IPS DF 6.9 (cell line): ENCODE measurements at places on chromosomes 12 and 14.

- DNase-seq: no peak
Observed at GRCh38 chr12:28222081-28222700, 31.9 kb downstream of the CCDC91 start.

DNA sequence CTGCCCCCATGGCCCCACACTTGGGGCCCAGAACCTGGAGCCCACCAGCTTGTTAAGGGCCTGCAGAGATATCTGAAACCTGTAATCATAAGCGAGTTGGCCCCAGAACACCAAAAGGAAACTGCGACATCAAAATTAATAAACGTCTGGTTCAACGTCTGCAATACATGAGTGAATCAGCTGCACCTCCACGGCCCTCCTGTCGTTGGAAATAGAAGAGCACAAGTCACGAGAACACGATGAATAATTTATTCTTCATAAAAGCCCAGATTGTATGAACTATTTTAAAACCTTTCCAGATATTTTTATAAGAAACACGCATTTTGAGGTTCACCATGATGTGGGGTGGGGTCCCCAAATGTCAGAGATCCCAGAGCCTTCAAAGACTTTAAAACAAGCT lies 9.7 kb upstream of the CMKLR1 start:
- DNase-seq: no peak

DNA sequence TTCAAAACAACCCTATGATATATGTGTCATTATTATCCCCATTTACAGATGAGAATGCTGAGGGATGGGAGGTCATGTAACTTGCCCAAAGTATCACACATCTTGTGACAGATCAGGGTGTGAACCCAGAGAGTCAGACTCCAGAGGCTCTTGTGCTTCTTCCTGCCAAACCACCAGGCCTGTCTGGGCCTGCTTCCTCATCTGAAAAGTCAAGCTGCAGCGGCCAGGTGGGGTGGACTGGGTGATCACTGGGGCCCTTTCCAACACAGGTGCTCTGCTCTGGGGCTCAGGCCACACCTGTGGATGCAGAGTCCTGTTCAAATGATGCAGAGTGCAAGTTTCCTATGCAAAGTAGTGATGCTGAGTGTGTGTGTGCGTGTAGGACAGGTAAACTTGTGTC lies 26.7 kb downstream of the TSPAN11 start:
- DNase-seq: no peak

- no peak for DNase-seq
Observed at GRCh38 chr12:22064968-22065367, 18.9 kb downstream of the CMAS start.

GRCh38 chr12:113858841-113859386 lies 107.2 kb downstream of the RBM19 start:
- no peak for DNase-seq

- DNase-seq: no peak
Observed at GRCh38 chr12:71195338-71195896, 37.6 kb upstream of the TSPAN8 start.

- DNase-seq: no peak
Observed at GRCh38 chr12:116707751-116708150, 30.1 kb downstream of the SPRING1 start.

DNA sequence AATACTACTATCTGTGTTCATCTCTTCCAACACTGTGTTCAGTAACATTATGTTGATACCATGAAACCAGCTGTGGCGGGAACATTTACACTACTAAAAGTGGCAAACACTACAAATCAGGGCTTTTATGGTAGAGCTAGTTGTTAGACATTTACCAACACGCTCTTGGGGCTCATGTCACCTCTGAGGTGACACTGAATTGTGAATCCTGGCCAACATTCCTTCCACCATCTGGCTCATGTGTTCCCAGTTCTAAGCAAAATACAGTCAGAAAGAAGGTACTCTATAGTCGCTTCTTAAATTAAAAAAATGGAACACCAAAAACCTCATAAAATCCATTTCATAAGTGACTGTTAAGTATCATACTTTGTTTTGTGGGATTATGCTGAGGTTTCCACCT lies 436.6 kb downstream of the FUT8 start:
- DNase-seq: no peak

- DNase-seq: no peak
Observed at GRCh38 chr14:85296456-85297210, 233.3 kb upstream of the FLRT2 start.

- no peak for DNase-seq
Observed at GRCh38 chr12:93214523-93215289, 163.0 kb upstream of the NUDT4 start.

GRCh38 chr14:84657911-84658310 lies 872.0 kb upstream of the FLRT2 start:
- DNase-seq: no peak

DNA sequence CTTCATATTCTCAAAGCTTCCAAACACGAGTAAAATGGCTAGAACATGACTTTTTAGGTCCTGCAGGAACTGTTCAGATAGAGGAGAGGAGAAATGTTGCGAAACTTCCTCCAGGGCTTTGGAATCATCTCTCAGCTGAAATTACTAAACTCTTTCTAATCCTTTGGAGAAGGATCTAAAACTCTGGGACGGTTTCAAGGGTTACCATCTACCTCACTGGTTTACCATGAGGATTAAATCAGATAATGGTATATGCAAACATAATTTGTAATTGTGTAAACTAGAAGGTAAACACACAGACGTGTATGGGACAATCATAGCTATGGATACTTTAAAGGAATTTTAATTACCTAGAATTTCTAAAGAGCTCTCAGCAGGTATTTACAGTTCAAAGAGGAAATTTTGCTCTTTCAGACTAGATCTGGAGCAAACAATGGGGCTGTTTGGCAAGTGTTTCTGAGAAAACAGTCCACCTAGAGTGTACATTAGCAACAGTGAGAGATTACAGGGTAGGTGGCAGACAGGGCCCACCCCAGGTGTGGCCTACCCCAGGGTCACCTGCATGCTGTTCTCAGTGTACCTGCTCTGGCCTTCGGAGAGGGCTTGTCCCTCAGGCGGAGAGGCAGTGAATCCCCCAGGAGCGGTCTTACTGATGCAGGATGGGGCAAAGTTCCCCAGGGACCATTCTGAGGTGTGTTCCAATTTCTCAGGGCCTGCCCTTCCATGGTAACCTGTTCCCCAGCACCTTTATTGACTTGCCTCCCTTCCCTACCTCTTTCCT lies 124.7 kb upstream of the MAX start:
- DNase-seq: no peak

DNA sequence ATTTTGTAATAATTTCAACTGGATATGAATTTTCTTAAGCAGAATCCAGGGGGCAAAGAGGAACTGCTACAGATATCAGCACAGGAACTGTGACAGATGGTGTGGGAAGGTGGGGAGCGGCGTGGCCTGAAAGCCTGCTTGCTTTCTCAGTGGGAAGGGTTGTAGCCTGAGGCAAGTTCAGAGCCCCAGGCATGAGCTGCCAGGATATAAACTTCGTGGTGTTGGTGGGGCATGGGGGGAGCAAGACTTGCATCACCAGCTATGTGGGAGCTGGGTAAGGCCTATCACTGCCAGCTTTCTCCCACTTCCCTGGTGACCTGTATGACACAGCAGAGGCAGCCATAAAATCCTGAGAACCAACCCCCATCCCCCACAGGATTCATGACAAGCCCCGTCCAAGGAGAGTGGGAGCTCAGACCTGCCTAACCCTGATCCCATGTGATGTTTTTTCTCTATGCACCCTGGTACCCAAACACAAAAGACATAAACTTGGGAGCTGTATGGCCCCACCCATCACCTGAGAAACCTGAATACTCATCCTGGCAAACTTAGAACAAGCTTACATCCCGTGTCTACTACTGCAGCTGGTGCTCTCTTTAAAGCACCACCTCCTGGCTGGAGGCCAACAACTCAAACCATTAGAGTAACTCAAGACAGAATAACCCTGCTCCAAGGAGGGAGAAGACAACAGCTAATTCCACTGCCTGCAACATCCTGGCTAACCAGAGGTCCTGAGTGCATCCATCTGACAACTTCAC lies 16.5 kb downstream of the CLEC1A start:
- DNase-seq: no peak

GRCh38 chr12:51863933-51864832 lies 15.7 kb upstream of the FIGNL2 start:
- DNase-seq: no peak

GRCh38 chr14:74599321-74599761 lies 12.7 kb downstream of the LTBP2 start:
- no peak for DNase-seq

DNA sequence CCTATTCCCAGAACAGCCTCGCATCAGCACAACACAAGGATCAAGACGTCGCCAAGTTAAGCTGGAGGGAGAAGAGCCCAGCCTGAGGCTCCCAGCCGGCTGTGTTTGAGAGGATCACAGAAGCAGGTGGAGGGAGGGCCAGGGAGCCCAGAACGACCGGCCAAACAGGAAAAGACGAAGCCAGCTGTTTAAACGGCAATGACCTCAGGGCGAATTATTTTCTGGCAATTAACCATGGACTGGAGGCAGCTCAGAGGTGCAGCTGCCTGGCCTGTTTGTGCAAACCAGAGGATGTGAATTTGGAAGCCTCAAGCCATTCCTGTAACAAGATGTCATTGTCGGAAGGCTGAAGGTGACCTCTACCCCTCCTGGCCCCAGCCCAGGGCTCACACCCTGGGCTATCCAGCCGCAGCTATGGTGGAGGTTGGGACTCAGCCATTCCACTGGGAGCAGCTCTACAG lies 175.8 kb upstream of the PRMT8 start:
- DNase-seq: no peak

- DNase-seq: no peak
Observed at GRCh38 chr14:75877292-75877691, 104.5 kb downstream of the TGFB3 start.

DNA sequence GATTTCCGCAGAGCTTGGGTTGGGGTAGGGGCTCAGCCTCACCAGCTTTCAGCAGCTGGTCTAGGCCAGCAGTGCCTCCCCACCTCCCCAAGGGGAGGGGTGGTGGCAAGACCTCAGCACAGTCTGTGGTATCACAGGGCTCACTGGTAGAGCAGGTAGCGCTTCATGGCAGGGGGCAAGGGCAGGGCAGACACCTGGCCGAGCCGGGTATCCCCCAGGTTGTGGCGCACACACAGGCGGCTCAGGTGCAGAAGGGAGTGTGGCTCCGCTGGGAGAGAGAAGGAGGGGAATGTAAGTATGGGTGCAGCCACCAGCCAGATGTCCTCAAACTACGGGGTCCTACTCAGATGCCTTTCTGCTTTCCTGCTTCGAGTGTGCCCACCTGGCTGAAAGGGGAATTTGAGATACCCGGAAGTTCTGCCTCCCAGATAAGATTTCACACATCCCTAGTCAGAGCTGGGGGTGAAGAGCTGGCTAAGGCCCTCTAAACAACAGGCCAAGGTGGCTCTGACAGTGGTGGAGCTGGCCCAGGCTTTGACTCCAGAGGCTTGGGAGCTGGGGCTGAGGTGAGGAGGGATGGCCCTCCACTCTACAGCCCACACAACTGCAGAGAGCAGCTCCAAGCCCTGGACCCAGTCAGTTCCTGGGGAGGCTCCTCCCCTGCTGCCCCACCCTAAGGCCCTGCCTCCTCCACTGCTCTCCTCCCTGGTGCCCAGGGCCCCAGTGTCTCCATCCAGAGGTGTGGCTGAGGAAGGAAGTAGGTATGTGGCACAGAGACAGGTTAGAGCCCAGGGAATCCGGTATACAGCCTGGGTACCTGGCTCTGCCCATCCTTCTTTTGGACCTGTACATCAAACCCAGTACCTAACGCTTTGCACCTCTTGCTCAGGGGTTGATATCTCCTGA lies 1.8 kb downstream of the SPSB2 start:
- DNase-seq: no peak

DNA sequence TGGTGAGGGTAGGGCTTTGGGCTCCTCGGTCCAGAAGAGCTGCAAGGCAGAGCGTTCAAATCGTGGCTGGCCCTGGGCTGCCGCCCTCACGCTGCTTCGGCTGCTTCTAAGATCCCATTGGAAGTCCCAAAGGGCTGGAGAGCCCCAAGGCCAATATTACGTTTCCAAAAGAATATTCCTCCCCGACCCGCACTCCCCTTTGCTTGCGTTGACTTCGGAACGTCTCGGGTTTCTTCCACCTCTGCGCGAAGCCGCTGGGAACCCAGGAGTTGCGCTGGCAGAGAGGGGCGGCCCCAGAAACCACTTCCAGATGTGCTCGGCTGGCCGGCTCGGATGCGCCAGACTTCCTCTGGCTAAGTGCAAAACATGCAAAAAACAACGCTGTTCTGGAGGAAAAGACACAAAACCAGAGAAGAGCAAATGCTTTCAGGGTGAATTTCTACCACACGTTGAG lies at the start of gene GLT8D2:
TSS of gene GLT8D2 (minus strand) at position 285 of the 454 bp plus-strand sequence. CDS start 30,539 bp downstream, outside the sequence.
- no peak for DNase-seq

DNA sequence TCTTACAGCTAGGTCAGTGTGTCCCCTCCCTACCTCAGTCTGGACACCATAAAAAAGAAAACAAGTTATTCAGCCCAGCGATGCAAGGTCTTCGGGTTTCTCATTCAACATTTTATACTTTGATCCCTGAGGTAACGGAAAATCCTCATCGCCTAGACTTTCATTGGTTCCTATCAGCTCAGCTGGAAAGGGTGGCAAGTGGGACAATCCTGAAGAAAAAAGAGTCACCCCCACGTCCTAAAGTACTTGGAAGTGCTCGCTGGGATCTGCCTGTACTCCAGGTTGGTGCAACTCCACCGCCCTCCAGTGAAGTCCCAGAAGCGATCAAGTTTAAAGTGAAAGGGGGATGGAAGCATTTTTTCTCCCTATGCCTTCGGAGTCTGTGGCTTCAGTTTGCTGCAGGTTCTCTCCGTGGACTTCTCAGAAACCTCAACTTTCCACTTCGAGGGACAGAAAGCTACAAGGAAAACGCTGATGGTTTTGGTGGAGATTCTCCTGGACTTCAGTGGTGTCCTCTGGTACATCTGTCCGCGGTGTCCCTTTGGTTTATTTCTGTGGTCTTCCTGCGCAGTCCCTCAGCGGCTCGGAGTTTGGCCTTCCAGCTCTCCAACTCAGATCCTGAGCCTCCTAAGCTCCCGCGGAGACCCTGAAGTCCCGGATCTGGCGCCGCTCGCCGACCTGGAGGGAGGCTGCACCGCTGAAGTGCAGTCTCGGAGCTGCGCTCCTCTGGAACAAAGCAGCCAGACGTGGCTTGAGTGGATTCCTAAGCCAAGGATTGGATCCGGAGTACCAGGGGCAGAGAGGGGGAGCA lies 1.8 kb upstream of the LRFN5 start:
- DNase-seq: no peak

GRCh38 chr12:117563706-117564105 lies 202.3 kb upstream of the NOS1 start:
- no peak for DNase-seq

- DNase-seq: no peak
Observed at GRCh38 chr12:79698966-79699365, 8.2 kb upstream of the PAWR start.

- no peak for DNase-seq
Observed at GRCh38 chr14:50056435-50056834, 59.9 kb downstream of the VCPKMT start.

- DNase-seq: no peak
Observed at GRCh38 chr12:47433876-47434275, 272.0 kb downstream of the RPAP3 start.

DNA sequence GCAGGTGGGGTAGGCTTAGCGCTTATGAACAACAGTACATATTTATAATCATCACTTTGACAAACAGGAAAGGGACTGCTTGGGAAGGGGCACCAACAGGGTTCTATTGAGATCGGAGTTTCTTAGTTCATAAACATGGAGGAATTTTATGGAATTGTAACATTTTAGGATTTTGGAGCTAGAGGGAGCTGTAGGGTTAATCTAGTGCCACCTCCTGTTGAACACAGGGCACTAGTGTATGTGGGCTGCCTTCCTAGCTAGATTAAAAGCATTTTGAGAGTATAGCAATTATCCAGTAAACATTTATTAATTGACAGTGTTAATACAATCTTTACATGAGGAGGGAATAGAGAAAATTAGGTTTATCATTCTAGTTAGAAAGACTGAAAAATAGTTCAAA lies 23.1 kb upstream of the TBC1D30 start:
- no peak for DNase-seq

- no peak for DNase-seq
Observed at GRCh38 chr12:47803191-47803875, 16.4 kb downstream of the HDAC7 start.
